ENCODE measurements at places on chromosomes 2 and 18.
A peak's percentile ranks its signal among the peaks of the same experiment; 100 is the strongest.

DNA sequence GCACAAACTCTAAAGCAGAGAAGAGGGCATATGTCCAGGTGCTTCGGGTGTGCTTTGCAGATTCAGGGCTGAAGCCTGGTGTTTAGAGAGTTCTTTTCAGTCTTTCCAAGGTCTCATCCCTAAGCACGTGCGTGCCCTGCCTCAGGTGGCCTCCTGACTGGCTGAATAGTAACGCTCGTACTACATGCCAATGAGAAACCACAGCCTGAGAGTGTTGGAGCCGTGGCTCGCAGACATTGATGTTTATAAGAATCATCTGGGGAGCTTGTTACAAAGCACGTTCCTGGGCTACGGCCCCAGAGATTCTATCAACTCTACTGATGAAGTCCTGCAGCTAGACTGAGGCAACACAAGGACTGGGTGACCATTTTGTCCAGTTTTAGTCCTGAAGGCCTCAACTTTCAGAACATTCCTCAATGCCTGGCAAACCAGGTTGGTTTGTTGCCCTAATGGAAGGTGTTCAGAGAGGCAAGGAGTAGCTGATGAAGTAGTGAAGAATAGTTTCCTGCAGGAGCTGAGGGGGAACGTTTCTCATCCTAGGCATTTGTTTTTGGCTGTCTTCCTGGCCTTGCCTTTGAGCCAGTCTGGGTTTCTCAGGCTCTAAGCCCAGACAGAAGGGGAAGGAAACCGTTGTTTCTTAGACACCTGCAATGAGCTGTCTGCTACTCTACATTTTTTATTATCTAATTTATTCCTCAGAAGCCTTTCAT, 31.5 kb upstream of the HAAO start:
- no peak for DNase-seq

GRCh38 chr2:43397411-43397810, 171.0 kb upstream of the ZFP36L2 start:
- DNase-seq = no peak

DNA sequence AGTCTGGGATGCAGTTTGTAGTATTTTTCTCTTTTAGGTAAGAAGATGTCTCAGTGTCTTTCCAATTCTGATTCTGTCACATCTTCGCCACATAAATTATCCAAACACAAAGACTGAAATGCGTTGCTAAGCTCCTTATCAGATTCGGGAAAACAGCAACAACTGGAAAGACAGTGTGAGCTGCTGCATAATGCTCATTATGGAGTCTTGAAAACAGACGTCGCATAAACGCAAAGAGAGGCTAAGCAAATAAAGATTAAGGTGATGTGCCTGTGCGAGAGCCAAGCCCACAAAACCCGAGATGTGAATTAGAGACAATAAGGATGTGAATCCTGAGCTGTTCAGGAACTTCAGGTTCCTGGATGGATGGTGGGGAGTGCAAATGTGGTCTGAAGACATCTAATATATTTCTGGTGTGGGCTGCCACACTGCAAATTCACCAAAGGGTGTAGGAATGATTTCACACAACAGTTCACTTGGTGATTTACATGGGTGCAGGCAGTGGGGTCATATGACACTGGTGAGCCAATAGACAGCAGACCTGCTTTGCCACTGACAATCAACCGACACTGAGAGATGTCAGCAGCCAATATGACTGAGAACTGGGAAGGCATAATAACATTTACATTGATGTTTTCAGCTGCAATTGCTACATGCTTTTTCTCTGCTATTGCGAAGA, 195.8 kb downstream of the MTX2 start:
- DNase-seq = peak; percentile 59

GRCh38 chr2:54382601-54383000, 73.5 kb upstream of the SPTBN1 start:
- no peak for DNase-seq

DNA sequence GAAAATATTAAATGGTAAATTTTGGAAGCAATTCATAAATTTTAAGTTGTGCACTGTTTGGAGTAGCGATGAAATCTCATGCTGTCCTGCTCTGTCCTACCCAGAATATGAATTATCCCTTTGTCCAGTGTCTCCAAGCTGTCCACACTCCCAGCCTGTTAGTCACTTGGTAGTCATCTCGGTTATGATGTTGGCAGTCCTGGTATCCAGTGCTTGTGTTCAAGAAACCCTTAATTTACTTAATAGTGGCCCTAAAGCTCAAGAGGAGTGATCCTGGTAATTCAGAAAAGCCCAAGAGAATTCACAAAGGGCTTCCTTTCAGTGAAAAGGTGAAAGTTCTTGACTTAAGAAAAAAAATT, 71.8 kb upstream of the STAM2 start:
- no peak for DNase-seq

- no peak for DNase-seq
These were observed 15.0 kb upstream of the PAX3 start for GRCh38 chr2:222313816-222314215.

- no peak for DNase-seq
These were observed 356.6 kb downstream of the SPAG16 start for GRCh38 chr2:213640738-213641425.

DNA sequence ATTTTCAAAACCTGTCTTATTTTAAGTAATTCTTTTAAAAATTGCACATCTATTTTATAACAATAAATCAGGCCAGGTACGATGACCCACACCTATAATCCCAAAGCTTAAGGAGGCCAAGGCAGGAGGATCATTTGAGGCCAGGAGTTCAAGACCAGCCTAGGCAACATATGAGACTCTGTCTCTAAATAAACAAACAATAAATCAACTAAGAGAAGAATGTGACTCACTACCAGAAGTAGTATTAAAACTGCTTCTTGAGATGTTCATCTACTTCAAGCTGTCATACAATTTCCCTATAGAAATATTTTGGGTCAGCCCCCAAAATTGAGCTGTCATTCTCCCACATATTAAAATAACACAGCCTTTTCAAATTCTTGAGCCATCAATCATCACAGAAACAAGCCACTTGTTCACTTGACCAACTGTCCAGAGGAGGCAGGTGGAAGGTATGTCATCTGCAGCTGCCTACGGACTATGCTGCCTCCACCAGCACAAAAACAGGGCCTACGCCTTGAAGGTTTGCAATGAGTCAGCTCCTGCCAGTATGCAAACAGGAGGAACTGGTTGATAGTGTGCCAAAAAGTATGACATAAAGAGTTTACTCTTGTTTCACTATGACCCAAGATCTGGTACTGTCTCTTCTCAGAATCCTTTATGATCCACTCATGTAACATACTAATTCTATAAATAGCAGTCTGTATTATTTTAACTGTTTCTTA, 33.6 kb downstream of the KIDINS220 start:
- DNase-seq = no peak

GRCh38 chr2:41197781-41198180, 745.9 kb upstream of the SLC8A1 start:
- no peak for DNase-seq

DNA sequence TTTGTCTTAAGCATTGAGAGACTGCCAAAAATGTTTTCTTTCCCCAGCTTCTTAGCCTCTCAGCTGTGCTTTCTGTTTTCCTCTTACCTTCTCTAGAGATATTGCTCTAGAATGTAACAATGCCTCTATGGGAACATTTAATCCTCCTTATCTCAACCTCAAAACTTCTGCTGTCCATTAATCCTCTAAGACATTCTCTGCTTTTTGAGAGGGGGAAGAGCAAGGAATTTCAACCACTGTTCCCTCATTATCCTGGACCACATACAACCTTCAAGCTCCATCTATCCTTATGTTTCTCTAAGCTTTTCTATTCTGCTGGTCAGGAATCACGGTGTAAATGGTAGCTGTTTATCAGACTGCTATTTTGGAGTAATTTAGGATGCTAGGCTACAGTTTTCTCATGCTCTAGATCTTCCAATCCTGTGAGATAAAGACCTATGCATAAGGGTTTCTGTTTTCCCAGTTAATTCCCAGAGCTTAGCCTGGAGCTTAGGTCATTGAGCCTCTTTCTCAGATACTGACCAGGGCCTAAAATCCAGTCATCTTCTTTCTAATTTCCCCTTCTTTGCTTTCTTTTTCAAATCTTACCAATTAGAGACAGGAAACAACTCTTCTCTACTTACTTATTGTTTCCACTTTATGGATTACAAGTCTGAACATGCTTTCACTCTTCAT, 282.0 kb downstream of the CALCRL start:
- DNase-seq = no peak

GRCh38 chr2:156700681-156701080, 264.5 kb downstream of the GPD2 start:
- no peak for DNase-seq

DNA sequence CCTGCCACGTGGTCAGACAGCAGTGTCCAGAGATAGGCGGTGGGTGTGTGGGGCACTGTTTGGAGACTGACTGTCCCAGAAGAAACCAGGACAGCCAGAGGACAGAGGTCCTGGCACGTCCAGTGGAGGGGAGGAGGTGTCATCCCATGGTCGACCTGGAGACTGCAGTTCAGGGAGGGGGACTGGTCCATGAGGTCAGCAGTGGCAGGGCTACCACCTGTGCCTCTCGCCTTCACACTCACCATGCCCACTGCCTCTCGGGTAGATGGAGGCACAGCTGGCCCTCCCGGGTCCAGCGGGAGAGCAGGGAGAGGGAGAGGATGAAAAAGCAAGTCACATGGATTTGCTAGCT, 53.9 kb downstream of the INHBB start:
- DNase-seq = no peak

DNA sequence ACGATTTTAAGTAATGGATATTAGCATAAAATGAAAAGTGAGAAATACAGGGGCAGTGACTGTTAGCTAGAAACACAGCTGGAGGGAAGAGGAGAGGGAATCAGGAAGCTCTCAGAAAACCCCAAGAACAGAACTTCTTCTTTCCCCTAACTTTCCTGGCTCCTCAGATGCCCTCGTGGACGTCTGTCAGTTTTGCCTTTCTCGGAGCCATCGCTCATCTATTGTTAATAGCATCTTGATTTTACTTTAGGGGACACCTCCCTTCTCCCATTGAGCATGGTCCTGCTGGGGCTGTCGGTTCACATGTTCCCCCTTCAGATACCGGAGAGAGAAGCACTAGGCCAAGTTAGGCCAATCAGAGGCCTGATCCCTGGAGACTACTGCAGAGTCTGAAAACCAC, 2.3 kb upstream of the PLEK start:
- DNase-seq = no peak

DNA sequence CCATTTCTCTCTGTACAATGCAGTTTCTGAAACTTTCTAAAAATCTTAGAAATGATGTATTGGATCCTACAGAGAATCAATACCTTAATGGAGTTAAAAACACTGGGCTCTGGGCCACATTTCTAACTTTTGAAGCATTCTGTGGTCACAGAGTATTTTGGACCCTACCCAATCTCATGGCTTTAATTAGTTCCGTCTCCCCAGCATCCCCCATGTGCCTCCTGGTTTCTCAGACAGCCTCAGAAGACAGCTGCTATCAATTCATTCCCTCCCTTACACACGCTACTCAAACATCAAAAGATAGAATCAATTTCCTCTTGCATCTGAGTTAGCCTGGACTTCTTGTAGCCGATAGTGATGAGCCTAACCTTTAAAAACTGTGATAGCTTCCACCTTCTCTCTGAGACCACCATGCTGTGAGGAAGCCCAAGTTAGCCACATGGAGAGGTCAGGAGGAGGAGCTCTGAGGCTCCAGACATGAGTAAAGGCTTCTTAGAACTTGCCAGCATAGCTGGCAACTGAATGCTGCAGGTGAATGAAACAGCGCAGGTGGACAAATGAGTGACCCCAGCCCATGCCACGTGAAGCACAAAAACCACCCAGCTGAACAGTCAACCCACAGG, 10.4 kb downstream of the ADCY3 start:
- no peak for DNase-seq

DNA sequence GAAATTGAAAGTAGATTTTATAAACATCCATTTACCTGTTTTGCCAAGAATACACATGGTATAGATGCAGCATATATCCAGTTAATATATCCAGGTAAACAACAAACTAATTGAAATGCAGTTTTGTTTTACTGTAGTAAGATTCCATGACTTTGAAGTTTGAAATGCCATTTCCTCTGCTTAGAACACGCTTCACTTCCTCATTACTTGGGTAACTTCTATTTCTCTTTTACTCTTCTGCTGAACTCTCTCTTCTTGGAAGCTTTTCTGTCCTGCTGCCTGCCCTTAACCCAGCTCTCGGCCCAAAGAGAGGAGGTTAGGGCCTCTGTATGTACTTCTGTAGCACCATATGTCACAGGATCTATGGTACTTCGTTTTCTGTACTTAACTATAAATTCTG, 14.1 kb upstream of the IL1RL2 start:
- no peak for DNase-seq

DNA sequence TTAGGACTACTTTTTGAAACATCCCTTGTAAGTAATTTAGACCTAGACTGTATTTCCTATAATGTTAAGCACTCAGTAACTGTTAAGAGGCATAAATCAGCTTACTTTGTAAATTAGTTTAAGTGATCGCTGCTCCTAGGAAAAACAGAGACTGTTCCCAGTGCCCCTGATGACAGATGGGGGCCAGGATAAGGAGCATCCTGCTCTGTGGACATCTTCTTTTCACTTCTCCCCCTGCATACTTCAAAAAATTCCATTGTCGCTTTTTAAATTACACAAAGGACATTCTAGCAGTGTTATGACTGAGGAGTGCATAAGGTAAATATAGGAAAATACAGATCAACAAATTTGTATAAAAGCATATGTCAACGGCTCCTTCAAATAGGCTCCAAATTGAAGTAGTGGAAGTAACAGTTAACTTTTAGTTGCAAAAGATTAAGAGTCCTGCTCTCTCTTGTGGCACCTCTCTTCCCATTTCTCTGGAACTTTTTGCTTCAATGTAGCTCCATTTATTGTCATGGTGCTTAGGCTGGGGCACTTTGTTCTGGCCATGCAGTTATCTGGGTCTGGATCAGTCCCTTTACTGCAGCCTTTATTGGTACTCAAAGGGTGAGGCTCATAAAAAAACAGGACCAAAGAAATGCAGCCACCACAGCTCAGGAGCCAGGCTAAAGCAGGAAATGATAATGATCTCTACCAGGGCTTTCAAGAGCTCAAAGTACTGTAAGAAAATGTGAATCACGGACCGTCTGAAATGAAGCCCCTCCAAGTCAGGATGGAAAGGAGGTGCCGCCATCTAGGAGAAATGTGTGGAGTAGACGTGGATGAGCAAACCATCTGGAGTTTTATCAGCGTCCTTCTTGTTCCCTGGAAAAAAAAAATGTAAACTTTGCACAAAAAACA, 162.1 kb upstream of the ZNF516 start:
- no peak for DNase-seq

DNA sequence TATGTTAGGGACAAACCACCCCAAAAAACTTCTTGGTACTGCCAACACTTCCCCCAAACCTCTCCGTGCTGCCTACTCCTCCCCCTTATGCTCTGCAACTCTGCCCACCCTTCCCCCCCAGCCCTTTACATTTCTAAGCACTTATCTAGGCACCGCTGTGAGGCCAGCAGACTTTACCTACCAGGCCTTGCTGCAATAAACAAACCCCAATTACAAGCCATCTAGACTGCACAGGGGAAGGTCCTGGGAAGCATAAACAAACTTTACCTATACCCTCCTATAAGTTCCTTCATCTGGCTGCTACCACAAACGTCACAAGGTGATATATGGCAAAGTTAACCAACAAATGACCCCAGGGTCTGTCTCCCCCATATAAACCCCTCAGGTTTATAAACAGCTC, 259.4 kb upstream of the GULP1 start:
- no peak for DNase-seq

All from dorsolateral prefrontal cortex (tissue), 122 donors.